ENCODE measurements at places on chromosomes 6 and 20.

DNA sequence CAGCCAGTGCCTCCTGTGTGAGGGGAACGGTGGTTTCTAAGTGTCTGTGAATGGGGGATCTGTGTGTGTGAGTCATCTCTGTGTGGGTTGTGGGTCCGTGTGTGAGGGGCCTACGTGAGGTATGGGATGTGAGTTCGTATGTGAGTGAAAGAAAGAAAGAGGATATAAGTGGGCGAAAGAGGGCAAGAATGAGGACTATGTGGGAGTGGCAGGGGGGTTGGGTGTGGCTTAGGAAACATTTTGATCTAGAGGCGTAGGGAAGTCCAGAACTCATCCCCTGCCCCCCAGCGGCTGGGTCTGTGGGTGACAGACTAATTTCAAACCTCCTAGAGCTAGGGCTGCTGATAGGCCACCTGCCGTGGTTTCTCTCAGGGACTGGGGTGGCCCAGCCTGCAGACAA is 35.5 kb downstream of the DHX35 start:
- DNase-seq: no peak

DNA sequence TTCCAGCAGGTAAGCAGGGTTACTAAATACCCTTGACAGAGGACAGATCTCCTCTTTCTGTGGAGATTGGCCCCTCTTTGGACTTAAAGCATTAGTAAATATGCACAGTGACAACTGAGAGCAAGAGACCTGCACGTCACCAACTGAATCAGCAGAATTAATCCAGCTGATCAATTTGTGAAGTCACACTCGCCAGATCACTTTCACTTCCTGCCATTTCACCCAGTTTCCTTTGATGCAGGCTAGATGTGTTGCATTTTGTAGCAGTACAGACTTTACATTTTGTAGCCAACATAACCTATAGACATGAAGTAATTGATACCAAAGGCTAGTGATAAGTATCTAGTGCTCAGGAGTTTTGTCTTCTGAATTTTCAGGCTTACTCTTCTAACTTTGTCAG is 11.9 kb downstream of the SYNE1 start:
- DNase-seq: no peak

- no peak for DNase-seq
Observed at GRCh38 chr20:25360631-25361286, 29.9 kb downstream of the ABHD12 start.

DNA sequence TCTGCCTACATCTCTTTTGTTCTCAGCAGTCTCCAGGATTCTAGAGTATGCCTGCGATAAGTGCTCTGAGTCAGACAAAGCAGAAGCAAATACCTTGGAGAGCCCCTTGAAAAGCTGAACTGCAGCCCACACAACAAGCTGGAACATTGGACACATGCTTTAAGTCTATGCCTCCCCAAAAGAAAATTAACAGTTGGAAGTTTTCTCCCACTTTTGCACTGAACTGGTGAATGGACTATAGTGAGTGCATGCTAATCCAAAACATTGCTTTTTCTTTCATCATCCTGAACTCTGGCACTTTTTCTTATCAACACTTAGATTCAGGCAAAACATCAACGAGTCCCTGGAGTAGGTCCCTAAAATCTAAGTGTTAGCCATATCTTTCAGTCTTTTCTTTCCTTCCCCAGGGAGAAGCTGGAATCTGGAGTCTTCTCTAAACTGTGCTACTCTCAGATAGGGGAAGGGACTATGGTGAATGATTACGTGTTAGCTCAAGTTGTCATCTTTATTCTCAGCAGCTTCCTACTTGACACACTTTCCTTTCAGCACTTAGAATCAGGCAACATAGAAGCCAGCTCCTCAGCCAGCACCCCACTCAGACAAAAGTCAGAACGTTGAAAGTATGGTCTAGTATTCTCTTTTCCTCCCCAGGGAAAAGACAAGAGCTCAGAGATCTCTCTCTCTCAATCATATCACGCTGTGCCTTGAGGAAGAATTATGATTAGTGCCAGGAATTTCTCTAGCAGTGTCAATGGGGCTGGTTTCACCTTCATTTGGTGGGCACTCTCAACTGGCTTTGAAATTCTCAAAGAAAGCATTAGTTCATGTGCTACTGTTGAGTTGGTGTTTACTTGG is 811.0 kb upstream of the GJE1 start:
- no peak for DNase-seq

- DNase-seq: no peak
Observed at GRCh38 chr20:45370571-45371160, 7.5 kb downstream of the TP53TG5 start.
